ENCODE measurements at places on chromosomes 6 and 20. TPM values are rescaled to one million over a fixed set of nuclear protein-coding genes. Genes with fewer than 3 reads are reported as not detected.

Gene HSPA12B
- polyA plus RNA-seq: 3.5 TPM

Gene MTFR2
- 10.7 TPM for polyA plus RNA-seq

DNA sequence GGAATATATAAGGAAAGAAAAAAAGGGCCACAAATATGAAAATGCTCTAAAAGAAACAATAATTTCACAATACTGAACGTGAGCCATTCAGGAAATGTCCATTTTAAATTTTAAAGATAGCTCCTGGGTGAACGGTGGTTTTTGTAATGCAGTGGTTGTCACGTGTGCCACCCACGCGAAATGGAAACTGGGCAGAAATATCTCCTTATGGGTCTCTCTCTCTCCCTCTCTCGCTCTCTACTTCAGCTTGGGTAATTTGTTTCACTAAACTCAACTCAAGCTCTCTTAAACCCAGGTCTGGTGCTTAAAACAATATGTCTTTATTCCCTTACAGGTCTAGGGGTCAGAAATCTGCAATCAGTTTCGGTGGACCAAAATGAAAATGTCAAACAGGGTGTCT is 150.8 kb downstream of the OR2B2 start:
- peak overlapping the region; percentile 16 for H3K4me3 ChIP-seq
- H3K4me1 ChIP-seq: peaks cover 2% of the 10 kb centered on the region

DNA sequence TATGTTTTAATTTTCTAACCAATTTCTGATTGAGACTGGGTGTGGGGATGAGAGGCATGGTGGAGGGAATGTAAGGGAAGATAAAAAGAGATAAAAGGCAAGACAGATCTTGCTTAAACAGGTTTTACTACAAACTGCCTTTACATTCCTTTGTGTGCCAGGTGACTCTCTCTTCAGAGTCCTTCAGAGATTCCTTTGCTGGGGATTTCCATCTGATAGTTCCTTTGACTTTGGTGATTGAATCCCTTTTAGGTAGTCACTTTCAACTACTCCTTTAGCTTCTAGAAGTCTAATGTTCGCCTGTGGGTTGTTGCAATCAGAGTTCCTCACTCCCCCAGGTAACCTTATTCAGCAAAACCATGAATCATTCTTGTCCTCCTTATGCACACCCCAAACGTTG is 283.3 kb upstream of the MANEA start:
- no peaks in the 10 kb centered on the region for H3K27me3 ChIP-seq
- no peaks in the 10 kb centered on the region for H3K36me3 ChIP-seq
- no peak overlapping the region for H3K27ac ChIP-seq
- no peak overlapping the region for H3K4me3 ChIP-seq
- H3K4me1 ChIP-seq: no peaks in the 10 kb centered on the region

DNA sequence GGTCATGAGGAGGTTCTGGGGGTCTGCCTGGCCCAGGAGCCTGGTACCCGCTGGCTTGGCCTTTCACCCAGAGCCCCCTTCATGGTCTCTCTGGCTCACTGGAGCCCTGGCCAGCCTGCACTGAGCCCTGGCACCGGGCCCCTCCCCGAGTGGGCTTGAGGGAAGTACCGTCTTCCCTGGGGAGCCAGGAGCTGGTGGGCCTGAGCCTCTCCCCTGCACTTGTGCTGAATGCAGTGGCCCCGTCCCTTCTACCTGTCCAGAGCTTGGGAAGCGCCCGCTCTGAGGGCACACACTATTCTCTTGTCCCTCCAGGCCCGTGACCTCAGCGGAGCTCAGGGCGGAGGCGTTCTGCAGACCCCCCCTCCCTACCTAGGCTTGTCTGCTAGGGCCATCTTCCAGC is 62.2 kb downstream of the TCP11 start:
- no peak overlapping the region for H3K27ac ChIP-seq
- H3K27me3 ChIP-seq: no peaks in the 10 kb centered on the region
- H3K36me3 ChIP-seq: peaks cover 3% of the 10 kb centered on the region
- no peak overlapping the region for H3K4me3 ChIP-seq

DNA sequence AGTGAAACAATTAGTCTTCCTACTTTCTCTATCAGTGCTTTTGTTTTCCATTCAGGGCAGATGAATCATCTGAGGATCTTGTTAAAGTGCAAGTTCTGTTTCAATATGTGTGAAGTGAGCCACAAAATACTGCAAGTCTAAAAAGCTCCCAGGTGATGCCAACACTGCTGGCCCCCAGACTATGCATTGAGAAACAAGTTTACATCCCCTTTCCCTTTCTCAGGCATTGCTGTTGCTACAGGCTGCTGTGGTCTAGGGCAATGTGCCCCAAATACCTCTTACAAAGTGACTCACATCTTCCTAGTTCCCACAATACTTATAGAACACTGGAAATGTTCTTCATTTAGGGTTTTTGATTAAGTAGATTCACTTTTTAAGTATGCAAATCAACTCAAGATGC is 31.8 kb downstream of the ABRACL start:
- no peak overlapping the region for H3K27ac ChIP-seq
- no peak overlapping the region for H3K4me3 ChIP-seq
- H3K4me1 ChIP-seq: no peaks in the 10 kb centered on the region
- no peaks in the 10 kb centered on the region for H3K27me3 ChIP-seq
- no peak for DNase-seq
- no peaks in the 10 kb centered on the region for H3K36me3 ChIP-seq

DNA sequence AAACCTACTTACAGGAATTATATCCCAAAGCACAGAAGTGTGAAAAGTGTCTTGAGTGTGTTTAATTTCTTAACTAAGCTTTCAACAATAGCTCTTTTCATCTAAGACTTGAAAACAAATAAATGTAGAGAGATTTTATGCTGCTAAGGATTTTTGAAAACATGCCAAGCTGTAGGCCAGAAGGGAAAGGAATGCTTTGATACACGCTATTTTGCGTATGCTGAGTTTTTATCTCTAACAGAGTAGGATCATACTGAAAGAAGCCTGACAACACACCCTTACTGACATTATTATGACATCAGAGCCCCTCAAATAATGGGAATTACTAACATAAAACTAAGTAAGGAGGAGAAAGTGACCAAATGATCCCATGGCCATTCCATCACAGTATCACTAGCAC is 265.5 kb downstream of the KHDC1L start:
- H3K27ac ChIP-seq: no peak overlapping the region
- H3K4me1 ChIP-seq: no peaks in the 10 kb centered on the region
- H3K4me3 ChIP-seq: no peak overlapping the region
- no peak for DNase-seq
